ENCODE measurements at places on chromosomes 5 and 9. TPM values are rescaled to one million over a fixed set of nuclear protein-coding genes. Genes with fewer than 3 reads are reported as not detected.

Gene PCYOX1L
- total RNA-seq = 12.1 TPM

Gene PRDM12
- total RNA-seq = not detected

Gene CDKN2B-AS1
- total RNA-seq = 1.4 TPM

Gene ARHGEF37
- total RNA-seq = 8.0 TPM

Gene FOXD4L3
- 0.27 TPM for total RNA-seq

Gene CBY3
- total RNA-seq = not detected

Gene ARSI
- not detected for total RNA-seq

Gene SEMA6A
- total RNA-seq = 1.6 TPM

Gene ENHO
- 0.22 TPM for total RNA-seq

Gene FGF10
- not detected for total RNA-seq

Data from thoracic aorta endothelial cell (primary cell).